Esophagus squamous epithelium (tissue), 5 donors: ENCODE measurements at places on chromosomes 16 and 17.

GRCh38 chr17:77644181-77645071, 314.1 kb upstream of the TNRC6C start:
- no peak for DNase-seq

DNA sequence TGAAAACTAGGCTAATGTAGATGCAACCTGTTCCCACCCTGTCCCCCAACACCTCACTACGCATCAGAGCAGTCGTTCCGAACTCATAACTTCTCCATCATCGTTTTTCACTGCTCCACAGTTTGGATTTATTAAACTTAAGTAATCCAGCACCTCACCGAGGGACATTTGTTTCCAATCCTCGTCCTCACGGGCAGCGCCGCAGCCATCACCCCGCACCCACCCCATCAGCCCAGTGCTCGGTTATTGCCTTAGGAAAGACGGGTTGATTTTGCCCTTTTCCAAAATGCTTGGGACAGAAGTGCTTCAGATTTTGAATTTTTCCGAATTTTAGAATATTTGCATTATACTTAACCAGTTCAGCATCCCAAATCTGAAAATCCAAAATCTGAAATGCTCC, 71.0 kb upstream of the DOC2B start:
- no peak for DNase-seq

GRCh38 chr16:84999200-84999599, 12.1 kb downstream of the ZDHHC7 start:
- DNase-seq = no peak

GRCh38 chr16:6300523-6300922, 1032.1 kb upstream of the RBFOX1 start:
- no peak for DNase-seq

GRCh38 chr17:973053-973452, 6.5 kb downstream of the NXN start:
- DNase-seq = no peak

- DNase-seq = no peak
These were observed 258.7 kb downstream of the SEC14L1 start for GRCh38 chr17:77399319-77399957.

DNA sequence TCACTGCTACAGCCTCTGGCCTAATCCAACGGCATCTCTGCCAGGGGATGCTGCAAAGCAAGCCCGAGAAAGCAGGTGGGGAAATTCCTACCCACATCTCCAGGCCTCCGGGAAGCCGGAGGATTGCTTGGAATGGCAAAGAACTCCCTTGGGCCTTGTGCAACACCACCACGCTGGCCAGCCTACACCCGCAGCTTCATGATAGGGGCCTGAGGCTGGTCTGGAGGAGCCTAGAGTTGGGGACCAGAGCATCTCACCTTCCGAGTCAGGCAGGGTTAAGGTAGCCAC, 20.3 kb downstream of the GGA3 start:
- DNase-seq = no peak

GRCh38 chr17:39663340-39663687, 1.8 kb upstream of the TCAP start:
- no peak for DNase-seq

GRCh38 chr16:8963010-8963820, 491 bp downstream of the USP7 start:
- no peak for DNase-seq

GRCh38 chr16:12754824-12755543, 48.7 kb downstream of the CPPED1 start:
- DNase-seq = no peak

- DNase-seq = no peak
These were observed 7.2 kb upstream of the MAP2K3 start for GRCh38 chr17:21277332-21277731.

GRCh38 chr16:1174477-1175357, 21.8 kb downstream of the CACNA1H start:
- no peak for DNase-seq

GRCh38 chr17:59167571-59168001, 12.0 kb downstream of the PRR11 start:
- no peak for DNase-seq

- no peak for DNase-seq
These were observed 20.2 kb upstream of the ENGASE start for GRCh38 chr17:79054200-79054960.
